ENCODE measurements at places on chromosomes 3 and 15.

DNA sequence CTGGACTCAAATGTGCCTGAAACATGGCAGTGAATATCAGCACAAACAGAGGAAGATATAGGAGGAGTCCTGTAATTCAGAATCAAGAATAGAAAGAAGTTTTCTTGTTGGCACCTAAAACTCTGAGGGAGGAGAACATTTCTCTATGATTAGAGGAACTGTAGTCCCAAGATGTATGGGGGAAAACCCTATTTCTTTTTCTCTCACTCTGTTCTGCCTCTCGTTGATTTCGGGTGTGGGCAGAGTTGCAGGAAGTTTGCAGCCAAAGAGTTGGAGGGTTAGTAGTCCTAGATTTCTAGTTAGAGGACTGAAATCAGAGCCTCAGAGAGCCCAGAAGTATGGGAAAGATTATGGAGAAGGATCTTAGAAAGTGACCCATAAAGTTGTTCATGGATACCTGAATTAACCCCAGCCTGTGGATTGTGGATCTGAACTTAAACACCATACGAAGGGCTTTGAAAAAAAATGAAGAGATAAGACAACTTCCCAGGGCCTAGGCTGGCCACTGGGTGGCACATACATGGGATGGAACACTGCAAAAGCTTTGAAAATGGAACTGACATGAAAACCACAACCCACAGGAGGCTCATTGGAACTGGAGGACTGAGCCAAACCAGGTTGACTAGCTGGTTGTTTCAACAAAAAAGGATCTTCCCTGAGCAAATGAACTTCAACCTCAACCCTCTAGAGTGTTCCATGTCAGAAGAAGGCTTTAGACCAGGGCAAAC is 34.6 kb downstream of the FMN1 start:
- DNase-seq: no peak

- DNase-seq: no peak
Observed at GRCh38 chr15:63473999-63474809, 30.2 kb upstream of the USP3 start.

DNA sequence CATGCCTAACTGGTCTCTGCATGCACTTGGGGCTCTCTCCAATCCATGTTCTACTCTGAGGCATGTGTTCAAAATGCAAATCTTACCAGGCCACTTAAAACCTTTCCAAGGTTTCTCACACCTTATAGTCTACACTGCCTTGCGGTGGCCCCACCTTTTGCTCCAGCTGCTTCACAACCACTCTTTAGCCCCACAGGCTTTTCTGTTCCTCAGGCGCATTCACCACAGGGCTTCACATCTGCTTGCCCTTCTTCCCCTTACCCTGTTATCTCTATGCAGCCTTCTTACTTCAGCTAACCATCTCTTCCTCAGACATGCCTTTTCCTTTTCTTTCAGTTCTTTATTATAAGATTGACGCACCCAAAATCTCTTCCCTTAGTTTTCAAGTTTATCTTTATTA is 37.8 kb downstream of the MINDY4B start:
- no peak for DNase-seq

DNA sequence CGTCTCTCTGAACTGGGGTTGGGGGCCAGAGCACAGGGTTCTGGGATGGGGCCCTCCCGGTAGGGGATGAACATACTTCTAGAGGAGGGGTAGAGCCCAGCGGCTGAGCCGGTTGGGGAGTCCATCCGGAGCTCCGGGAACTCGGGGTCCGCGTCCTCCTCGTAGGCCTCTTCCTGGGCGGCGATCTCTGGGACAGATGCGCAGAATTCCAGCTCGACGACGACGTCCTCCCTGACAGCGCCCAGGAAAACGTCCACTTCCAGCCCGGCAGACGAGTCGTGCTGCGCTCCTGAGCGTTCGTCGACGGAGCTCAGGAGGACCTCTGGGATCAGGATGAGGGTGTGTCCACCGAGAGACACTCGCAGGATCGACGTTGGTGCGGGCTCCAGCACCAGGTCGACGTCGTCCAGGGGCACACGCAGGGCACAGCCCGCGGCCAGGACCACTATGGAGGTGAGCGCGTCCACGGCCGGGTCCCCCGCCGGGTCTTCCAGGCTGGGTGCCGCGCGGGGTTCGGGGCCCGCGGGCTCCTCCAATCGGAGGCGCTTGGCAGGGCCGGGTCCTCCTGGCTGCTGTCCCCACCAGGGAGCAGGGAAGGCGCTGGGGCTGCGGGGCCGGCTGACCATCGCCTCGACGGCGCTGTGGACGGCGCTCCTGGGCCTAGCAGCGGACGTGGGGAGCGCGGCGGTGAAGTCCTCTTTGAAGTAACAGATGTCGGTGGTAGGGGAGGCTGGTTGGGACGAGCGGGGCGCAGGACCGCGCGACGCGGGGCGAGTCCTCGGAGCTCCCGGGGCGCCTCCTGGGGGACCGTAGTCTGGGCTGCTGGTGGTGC is 474 bp downstream of the PRR23B start:
- no peak for DNase-seq

- DNase-seq: no peak
Observed at GRCh38 chr3:156687023-156687422, 12.6 kb downstream of the TIPARP start.

GRCh38 chr3:9280451-9281219 is 31.2 kb upstream of the SRGAP3 start:
- no peak for DNase-seq

DNA sequence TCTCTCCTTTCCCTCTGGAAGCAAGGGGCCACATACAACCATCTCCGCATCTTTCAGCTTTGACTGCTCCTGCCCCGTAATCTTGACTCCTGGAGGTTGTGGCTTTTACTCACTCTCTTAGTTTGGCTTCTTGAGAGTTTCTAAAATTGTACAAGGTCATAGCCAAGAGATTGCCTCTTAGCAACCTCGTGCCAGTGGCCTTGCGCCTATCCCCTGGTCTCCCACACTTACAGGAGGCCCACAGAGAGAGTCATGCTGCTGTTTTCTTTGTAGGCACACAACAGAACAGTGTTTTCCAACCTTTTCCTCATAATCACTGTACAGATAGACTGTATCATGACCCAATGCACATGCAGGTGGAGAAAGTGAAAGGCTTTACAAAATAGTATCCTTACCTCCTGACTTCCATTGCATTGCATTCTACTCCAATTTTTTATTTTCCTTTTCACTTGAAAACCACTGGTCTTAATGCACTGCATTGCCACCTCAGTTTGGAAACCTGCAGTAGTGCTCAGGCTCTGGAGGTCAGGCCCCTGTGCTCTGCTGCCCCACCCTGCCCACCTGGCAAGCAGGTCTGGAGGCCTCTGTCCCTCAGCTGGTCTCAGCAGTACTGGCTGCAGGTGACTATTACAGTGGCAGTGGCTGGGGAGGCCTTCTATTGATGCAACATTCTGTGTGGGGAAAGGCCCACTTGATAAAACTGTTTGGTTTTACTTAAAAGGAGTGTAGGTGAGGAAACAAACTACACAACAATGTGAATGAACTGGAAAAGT is 156.2 kb downstream of the DNAJB8 start:
- DNase-seq: no peak

DNA sequence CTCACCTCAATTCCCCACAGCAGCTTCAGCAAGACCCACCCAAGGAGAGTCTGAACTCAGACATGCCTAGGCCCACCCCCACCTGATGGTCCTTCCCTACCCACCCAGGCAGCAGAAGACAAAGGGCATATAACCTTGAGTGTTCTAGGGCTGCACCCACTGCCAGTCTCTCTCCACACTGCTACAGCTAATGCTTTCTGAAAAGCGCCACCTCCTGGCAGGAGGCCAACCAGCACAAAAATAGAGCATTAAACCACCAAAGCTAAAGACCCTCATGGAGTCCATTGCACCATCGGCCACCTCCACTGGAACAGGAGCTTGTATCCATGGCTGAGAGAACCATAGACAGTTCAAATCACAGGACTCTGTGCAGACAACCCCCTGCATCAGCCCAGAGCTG is 11.3 kb upstream of the RPL39L start:
- peak; percentile 51 for DNase-seq

GRCh38 chr3:37667335-37667734 is 194.3 kb upstream of the CTDSPL start:
- DNase-seq: no peak

DNA sequence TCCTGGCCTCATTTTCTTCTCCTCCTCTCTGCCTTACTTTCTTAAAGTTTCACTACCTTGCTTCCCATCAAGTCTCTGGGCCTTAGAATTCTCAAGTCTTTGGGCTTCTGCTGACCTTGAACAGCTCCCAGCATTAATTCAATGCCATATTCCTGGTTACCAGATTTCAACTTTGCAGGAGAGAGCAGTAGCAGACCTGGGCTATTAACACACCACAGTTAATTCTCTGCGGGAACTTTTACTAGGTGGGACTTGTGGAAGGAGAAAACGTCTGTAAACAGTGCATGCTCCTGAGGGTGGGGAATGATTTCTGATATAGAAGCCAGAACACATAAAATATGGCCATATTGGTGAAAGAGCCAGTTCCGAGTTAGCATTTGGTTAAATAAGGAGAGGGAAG is 214.6 kb downstream of the MEIS2 start:
- DNase-seq: no peak

DNA sequence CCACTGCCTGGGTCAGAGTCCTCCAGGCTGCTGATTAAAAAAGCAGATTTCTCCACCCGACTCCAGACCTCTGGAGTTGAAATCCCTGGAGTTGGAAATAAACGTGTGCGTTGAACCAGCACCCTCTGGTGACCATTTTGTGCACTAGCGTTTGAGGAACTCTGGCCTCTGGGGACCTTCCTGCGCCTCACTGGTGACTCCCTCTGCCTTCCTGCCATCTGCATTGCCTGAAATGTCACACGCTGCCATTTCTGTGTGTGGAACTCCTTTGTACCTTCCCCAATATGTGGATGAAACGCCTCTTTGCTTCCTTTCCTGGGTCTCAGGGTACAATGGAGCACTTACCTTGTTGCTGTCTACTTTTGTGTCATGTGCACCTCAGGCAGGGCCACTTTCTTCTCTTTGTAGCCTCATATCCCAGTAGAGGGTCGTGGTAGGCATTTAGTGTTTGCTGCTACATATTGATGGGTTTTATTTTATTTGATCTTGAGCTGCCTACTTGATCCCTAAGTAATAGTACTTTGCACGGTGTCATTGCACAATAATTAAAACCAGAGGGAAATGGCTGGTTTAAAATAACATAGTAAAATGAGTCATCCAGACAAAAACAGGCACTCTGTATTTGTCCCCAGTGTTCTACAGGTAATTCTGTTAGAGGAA is 56.8 kb downstream of the GPR171 start:
- no peak for DNase-seq

DNA sequence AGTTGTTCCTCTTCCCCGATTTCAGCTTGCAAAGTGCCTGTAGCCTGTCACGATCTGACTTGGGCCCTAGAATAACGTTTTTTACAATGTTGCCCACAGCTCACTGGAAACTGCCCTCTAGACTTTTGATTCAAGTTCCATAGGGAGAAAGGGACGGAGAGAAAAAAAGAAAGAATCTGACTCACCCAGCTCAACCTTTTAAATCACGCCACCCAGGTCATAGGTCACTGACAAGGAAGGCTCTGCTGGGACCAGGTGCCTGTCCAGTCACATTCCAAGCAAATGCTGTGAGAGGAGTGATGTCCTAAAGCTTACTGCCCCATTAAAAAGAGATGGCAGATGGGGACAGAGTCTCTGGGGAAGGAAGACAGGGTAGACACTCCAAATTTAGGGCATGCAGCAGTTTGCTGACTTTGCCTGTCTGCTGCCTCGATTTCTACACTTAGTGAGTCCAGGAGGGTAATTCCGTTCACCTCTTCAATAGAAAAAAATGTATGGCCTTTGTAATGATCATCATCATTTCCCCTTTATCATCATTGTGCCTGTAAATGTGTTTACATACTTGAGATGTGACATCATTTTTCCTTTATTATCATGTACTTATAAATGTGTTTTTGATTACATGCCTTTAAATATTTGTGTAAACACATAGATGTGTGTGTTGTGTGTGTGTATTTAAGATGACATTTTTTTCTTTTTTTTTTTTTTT is 8.4 kb upstream of the MYO1E start:
- DNase-seq: no peak

- DNase-seq: no peak
Observed at GRCh38 chr3:166593776-166594175, 756.6 kb upstream of the BCHE start.

DNA sequence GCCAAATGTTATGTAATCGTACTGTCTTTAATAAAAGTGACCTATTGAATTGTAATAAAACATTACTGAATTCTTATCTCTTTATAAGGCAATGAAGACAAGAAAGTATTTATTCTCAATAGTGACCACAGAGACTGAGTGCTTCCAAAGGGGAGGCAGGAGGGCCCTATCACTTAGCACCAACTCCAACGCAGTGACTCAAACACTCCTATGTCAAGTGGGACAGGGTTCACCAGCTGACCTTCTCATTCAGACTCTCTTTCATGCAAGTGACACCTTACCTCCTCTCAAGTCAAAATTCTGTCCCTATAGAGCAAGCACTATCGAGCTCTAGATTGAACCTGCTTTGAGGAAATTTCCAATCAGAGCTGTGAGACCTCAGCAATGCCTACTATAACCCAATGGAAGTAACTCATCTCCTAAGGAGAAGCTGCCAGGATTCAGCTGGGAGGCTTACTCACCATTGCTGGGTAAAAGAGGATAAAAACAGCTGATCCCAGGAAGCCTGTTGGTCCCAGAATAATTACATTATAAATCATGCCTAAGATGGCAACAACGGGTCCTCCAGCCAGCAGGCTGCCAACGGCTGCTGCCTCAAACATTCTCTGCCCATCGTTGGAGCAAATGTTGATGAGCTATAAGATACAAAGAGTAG is 35.6 kb downstream of the ABCC5 start:
- DNase-seq: no peak

DNA sequence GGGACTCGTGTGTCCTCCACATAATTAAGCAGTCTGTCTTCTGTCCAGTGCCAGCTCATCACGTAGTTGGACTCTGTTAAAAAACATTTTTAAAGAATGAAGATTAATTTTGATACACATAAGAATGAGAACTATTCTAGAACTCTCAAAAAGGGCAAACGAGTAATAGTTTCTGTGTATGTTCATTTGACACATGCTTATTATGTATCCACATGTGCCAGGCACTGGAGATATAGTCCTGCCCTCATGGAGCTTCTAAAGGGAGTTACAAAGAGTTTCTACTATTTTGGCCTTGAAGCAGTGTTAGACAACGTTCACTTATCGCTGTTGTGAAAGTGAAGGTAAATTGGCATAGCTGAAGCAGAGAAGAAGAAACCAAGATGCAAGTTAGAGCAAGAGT is 326.7 kb upstream of the CTDSPL start:
- DNase-seq: no peak

DNA sequence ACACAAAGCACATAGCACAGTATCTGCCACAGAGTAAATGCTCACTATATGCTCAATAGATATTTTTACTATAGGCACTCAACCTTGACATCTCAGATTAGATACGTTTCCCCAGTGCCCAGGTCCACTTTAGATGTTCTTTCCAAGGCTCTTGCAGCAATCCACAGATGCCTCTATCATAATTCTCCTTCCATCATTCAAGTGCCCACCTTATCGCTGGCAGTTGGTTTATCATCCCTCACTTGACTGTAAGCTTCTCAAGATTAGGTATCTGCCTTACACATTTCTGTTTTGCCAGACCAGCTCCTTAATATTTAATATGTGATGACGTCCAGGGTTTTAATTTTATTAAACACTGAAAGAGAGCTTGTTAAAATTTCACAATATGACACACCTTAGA is 8.6 kb downstream of the NCEH1 start:
- no peak for DNase-seq

- DNase-seq: no peak
Observed at GRCh38 chr3:61425356-61425755, 136.0 kb upstream of the PTPRG start.

GRCh38 chr15:47717036-47717612 is at the start of gene SEMA6D:
Gene SEMA6D, plus strand, starts transcription at chr15:47717505. Its CDS starts 42,294 bp downstream, at chr15:47759799.
- DNase-seq: no peak

GRCh38 chr15:81163961-81164800 is 30.1 kb downstream of the CFAP161 start:
- DNase-seq: no peak

- no peak for DNase-seq
Observed at GRCh38 chr3:134274571-134274970, 23.9 kb upstream of the RYK start.
